Stimulated activated CD4-positive, alpha-beta T cell treated with anti-CD3 and anti-CD28 coated beads, Interleukin-4, amount 100 ng/mL, for 24 hours (primary cell): ENCODE measurements at places on chromosomes 5 and 9.

DNA sequence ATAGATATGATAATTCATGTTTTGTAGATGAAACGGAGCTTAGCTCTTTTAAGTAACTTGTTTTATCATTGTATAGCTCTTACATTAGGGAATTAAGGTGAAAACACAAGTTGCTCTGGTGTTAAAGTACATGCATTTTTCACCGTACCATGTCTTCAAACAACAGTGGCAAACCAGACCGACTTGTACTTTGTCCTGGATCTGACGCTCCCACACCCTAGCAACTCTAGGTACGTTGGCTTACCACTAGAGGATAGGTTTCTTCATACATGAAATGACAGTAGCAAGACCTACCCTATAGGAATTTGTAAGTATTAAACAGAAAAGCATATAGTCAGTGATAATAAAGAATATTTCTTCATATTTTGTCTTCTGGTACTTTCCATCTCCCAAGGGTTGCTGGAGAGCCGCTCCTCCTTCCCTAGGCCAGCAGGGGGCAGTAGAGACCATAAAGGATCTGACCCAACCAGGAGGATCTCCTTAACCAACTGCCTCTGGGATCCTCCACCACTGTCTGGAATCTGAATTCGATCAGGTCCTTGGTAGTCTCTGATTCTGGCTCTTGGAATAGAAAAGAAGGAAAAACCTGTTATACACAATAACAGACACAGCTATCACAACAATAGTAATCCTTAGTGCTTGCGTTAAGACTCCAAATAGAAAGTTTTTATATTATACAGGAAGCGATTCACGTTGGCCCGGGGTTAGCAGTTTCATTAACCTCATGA is 136.7 kb downstream of the CAVIN4 start:
- DNase-seq, result peak; percentile 35

- no peak for DNase-seq
Measured at GRCh38 chr9:136098844-136099243, 3.8 kb upstream of the NACC2 start.

DNA sequence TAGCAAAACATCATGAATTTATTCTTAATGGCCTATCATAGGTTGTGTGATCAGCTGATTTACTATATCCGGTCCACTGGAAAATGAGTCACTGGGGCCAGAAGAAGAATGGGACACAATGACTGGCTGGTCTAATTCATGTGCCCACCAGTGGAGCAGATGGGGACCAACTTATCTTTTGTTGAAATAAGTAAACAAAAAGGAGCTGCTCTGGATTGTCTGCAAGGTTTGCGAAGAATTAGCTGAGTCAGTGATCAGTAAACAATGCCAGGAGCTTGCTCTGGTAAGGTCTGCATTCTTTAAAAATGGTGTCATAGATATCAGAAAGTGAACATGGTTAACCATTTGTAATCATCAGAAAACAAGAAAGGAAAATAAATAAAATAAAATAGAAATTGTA is 128.0 kb downstream of the RASEF start:
- DNase-seq, result no peak

DNA sequence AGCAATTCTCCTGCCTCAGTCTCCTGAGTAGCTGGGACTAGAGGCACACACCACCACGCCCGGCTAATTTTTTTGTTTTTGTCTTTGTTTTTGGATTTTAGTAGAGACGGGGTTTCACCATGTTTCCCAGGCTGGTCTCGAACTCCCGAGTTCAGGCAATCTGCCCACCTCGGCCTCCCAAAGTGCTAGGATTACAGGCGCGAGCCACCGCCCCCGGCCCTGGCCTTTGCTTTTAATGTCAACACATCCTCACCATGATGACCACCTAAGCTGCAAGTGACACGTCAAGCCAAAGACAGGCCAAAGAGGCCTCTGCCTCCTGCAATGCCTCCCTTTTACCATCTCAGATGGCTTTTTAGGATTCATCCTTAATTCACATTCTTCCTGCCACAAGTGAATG is 121.5 kb upstream of the NR5A1 start:
- no peak for DNase-seq

GRCh38 chr5:16935231-16936149 is 598 bp downstream of the MYO10 start:
- DNase-seq, result no peak

- no peak for DNase-seq
Measured at GRCh38 chr5:76755779-76756637, 40.1 kb downstream of the F2R start.

- no peak for DNase-seq
Measured at GRCh38 chr9:109986521-109986991, 206.6 kb downstream of the PALM2AKAP2 start.

DNA sequence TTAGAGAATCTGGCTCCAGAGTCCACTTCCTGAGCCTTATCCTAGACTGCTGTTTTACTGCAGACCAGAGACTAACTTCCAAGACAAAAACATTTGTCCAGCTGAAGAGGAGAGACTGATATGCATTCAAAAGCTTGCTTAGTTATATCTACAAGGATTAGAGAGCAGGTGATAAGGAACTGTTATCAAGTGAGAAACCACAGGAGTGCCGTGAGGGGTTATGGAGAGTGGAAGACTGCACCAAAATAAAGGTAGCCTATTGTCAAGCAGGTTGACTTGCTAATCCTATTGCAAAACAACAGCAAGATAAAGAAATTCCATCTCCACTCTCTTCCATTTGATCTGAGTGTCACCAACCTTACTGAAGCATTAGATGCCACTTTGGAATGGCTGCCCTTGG is 139.1 kb downstream of the SCAMP1 start:
- no peak for DNase-seq

GRCh38 chr5:80852331-80853245 is 107.6 kb upstream of the RASGRF2 start:
- no peak for DNase-seq

DNA sequence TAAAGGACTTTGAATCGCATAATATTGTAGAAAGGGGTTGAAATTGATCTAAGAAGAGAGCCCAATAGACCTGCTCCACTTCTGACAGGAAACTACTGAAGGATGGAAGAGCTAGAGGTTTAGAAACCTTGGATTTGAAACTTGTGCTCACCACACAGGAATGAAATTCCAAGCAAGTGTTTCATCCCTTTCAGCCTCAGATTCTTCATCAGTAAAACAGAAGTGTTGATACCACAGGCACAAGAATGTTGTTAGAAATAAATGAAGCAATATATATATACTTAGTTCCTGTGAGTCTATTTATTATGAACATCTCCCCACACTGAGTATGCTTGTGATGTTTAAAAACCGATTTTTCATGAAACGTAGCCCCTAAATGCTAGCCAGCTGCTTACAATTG is 43.8 kb downstream of the PRRC1 start:
- no peak for DNase-seq

- no peak for DNase-seq
Measured at GRCh38 chr5:179337796-179338676, 7.2 kb downstream of the ADAMTS2 start.

- no peak for DNase-seq
Measured at GRCh38 chr9:6098431-6098830, 83.0 kb upstream of the RANBP6 start.

DNA sequence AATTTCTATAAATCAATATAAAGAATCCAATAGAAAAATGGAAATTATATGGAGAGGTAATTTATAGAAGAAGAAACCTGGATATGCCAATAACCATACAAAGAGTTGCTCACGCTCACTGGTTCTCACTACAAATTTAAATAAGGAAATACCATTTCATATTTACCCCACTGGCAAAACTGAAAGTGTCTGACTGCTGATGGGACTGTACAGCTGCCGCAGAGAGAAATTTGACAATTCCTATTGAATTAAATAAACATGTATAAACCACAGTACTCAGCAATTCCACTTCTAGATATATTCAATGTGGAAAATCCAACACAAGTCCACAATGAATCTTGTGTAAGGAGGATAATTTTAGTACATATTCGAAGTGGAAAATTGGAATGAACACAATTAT is 830.4 kb upstream of the GRAMD2B start:
- DNase-seq, result no peak

DNA sequence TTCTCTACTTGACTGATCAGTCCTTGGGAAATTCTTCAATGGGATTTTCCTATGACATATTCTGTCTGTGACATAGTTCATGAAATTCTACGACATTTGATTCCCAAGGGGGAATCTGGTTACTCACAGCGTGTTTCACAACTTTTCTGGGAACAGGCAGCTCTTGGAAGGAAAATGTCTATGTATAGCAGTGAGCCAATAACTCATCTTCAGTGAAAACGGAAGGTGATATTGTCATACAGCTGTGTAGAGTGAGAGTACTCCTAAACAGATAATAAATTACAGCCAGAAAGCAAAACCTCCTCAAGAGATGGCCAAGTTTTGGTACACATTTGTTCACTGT is 91.4 kb downstream of the C9orf152 start:
- no peak for DNase-seq

- no peak for DNase-seq
Measured at GRCh38 chr5:16992444-16992843, 56.4 kb upstream of the MYO10 start.

DNA sequence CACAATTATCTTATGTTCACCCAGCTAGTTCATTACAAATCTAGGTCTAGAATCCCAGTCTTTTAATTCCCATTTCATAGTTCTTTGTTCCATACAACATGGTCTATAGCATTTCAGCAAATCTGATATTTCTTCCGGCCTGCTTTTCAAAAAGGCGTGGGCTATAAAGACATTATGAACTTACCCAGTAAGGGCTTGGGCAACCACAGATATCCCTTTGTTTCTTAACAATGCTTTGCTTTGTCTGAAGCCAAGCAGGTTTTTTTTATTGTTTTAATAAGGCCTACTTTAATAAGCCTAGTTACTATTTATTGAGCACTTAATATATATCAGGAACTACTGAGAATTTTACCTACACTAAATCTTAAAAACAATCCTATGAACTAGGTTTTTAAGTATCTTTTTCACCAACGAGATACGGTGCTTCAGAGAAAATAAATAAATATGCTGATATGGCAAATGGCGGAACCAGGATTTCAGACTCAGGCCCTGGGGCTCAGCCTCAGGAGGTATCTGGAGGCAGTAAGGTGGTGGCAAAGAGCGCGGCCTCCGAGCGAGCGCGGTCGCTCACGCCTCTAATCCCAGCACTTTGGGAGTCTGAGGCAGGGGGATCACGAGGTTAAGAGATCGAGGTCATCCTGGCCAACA is 29.7 kb downstream of the PCA3 start:
- DNase-seq, result no peak
